ENCODE measurements at places on chromosomes 3 and 15. TPM values are rescaled to one million over a fixed set of nuclear protein-coding genes. Genes with fewer than 3 reads are reported as not detected.

- DNase-seq: no peak
These were observed 44.5 kb upstream of the PDZRN3 start for GRCh38 chr3:73669260-73669659.

DNA sequence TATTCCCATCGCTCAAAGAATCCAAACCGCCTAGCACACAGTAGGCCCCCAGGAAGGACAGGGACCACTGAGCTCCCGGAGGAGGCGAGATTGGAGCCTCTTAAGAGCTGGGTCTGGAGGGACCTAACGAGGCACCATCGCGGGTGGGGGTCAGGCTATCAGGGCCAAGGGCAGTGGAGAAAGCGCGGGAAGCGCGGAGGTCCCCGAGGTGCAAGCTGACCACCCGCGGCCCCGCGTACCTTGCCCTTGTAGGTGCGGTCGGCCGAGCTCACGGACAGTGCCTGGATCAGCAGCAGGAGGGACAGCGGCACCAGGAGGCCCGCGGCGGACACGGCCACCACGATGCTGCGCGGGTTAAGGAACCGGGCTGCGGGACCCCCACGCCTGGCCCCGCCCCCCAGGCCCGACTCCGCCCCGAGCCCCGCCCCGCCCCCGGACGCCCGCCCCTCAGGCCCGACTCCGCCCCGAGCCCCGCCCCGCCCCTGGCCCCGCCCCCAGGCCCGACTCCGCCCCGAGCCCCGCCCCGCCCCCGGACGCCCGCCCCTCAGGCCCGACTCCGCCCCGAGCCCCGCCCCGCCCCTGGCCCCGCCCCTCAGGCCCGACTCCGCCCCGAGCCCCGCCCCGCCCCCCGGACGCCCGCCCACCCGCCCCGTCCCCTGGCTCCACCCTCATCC, 3.9 kb downstream of the ZDHHC19 start:
- DNase-seq: peak; percentile 74

- DNase-seq: no peak
These were observed 224.9 kb upstream of the ZNF717 start for GRCh38 chr3:76010252-76010651.

DNA sequence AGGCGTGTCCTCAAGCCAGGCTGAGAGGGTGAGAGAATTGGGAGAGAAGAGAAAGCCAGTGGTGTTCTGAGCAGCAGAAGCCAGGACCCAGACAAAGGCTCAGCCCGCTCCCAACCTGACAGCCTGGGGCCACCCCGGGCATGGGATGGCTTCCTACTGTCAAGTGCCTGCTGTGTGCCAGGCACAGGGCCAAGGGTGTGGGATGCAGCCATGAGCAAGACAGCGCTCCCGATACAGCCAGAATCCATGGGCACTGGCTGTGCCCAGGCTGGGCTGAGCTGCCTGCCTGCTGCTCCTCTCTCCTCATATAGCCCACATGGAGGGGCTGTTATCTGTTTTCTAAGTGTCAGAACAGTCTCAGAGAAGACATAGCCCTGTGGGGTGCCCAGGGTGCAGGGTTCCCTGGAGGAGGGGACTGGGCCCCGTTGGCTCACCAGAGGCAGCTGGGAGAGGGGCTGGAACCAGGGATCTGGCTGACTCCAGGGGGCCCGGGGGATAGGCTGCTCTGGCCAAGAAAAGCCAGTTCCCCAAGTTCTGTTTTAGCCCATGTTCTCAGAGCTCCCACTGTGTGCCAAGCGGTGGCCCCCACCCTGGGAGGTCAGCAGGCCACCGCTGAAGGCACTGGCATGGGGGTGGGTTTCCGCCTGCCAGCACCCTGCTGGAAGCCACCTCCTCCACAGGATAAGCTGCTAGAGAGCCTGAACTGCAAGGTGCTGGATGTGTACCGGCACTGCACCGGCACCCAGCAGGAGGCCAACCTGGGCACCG, 39.0 kb downstream of the CFAP100 start:
- DNase-seq: no peak

- no peak for DNase-seq
These were observed 18.9 kb downstream of the CCPG1 start for GRCh38 chr15:55389264-55389607.

- DNase-seq: no peak
These were observed 870 bp upstream of the TSEN2 start for GRCh38 chr3:12483410-12483809.

DNA sequence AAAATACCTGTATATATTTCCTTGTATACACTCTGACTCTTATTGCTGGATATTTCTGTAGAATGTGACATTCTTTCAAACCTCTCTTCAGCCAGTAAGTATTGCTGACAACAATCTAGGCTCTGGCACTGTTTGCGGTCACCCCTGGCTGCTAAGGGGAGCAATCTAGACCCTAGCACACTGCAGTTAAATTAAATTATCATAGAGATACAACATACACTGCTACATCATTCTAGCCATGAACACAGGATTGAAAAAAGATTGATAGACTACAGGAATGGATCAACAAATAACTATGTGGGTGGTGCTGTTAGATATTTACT, 108.7 kb upstream of the MEIS2 start:
- no peak for DNase-seq

DNA sequence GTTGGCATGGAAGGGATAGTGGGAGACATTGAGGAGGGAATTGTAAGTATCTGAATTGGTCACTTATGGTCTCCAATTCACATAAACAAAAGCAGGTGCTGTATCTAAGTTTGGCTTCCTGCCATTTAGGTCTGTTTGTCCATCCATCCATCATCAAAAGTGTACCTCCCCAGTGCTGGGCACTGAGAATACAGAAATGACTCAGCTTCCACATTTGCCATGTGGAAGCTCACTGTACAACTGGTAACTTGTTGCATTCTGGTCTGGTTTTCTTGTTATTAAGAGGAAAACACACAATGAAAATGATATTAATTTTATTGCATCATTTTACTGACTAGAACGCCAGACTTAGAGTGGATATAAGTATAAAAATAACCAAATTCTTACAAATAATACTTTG, 30.9 kb upstream of the MUC13 start:
- no peak for DNase-seq

Gene C3orf52
- 16.4 TPM for total RNA-seq

- no peak for DNase-seq
These were observed 84.3 kb downstream of the ATP1B3 start for GRCh38 chr3:141960731-141961130.

Gene GOLGA6B
- not detected for total RNA-seq

- DNase-seq: no peak
These were observed 180.6 kb downstream of the IL5RA start for GRCh38 chr3:2929574-2929973.

Gene AADACL2
- 0.21 TPM for total RNA-seq

Gene FMN1
- 38.8 TPM for total RNA-seq

- DNase-seq: no peak
These were observed 11.9 kb upstream of the CD200R1L start for GRCh38 chr3:112858410-112859069.

DNA sequence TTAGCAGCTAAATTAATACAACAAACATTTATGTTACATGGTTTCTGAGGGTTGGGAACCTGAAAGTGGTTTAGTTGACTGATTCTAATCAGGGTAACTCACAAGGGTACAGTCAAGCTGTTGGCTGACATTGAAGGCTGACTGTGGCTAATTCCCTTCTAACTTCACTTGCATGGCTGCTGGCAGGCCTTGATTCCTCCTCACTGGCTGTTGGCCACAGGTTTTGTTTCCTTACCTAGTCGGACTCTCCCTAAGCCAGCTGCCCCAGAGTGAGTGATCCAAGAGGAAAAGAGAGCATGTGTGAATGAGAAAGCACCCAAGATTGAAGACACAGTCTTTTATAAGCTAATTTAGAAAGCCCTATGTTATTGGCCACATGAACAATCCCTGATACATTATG, 700.1 kb downstream of the ROBO1 start:
- no peak for DNase-seq

Gene CCR8
- total RNA-seq: not detected

GRCh38 chr3:45332901-45333407, 55.4 kb upstream of the LARS2 start:
- no peak for DNase-seq

Gene MME
- total RNA-seq: 85.4 TPM

Gene SLC24A5
- not detected for total RNA-seq

Gene CYP8B1
- total RNA-seq: not detected

Gene EOMES
- 1.9 TPM for total RNA-seq

Gene ZNF717
- 12.3 TPM for total RNA-seq

Gene GP9
- total RNA-seq: 2.6 TPM

Gene VEPH1
- total RNA-seq: 116 TPM

Gene CLRN1
- total RNA-seq: not detected

DNA sequence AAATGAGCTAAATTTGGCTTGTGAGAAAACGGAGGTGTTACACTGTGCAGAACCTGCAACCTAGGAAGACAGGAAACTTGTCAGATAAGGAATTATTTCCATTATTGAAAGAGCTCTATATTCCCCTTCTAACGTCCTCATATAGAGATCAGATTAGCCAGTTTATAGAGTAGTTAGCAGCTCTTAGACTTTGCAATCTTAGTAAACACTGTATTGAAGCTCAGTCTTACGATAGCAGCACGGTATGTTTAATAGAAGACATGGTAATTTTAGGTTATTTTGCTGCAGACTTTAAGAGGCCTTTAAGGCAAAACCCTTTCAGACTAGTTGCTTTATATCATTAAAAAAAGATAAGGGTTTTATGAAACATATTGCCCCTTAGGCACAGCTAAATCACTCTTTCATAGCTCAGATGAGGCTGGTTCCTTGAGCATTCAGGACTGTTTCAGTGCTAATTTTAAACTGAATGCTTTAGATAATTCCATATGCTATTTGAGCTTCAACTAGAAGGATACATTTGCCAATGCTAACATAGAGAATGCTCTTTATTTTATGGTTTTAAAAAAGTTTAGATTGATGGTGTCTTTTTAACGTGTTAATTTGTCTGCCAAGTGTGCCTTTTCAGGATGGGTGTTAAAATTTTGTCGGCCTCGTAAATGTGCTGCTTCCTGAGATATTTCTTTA, 234.3 kb downstream of the PYDC2 start:
- DNase-seq: no peak

Gene PPP1R14D
- 0.53 TPM for total RNA-seq

GRCh38 chr3:146280864-146281263, 30.0 kb upstream of the PLSCR4 start:
- no peak for DNase-seq

Gene GCSAM
- 1.5 TPM for total RNA-seq

GRCh38 chr15:42849836-42850235, 70.7 kb downstream of the TTBK2 start:
- no peak for DNase-seq

Gene SLC2A2
- not detected for total RNA-seq

- no peak for DNase-seq
These were observed 19.0 kb downstream of the MYO5A start for GRCh38 chr15:52509500-52510245.

Gene MED12L
- total RNA-seq: 0.44 TPM

DNA sequence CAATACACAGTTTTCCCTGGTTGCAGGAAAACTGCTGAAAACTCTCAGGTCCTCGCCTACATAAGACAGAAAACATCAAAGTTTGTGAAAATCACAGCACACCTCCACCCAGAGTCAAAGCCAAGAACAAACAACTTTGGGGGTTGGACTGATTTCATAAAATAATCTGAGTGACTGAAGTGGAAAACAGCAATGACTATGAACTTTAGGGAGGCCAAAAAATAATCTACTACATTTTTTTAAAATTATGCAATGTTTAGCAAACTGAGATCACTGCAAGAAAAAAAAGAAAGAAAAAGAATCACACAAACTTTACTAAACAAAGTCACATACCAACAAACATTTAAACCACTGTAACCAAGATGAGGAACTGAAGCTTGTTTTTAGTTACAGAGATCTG, 15.9 kb upstream of the FOXP1 start:
- no peak for DNase-seq

DNA sequence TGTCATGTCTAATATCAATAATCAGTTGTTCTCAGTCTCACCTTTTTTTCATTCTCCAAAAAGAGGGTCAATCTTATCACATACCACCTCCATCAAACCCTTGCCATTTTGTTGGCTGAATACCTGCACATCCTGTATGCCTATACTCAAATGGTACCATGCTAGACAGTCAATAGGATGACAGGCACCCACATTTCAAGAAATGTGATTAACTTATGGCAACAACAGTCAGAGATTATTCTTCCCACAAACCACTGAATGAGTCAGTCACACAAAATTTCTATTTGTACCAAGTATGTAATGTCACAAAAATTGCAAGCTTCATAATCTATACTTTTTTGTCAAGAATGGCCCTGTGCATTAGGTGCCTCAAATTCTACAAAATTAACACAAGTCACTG, 5.1 kb upstream of the SLC27A2 start:
- DNase-seq: no peak

Gene C3orf38
- 25.0 TPM for total RNA-seq

DNA sequence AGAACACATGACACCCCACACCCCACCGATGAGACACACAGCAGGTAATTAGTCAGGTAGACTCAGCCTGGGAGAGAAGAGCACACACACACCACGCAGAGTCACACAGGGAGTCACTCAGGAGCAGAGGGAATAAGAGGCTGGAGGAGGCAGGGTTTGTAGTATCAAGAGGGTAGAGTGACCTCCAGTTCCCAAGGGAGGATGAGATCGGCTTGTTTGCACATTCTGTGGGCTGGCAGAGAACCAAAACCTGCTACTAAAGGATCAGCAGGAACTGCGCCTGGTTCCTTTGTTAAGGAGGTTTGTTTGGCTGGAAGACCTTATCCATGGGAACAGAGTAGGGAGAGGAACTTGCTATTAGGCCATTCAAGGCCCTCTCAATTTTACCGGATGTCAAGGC, 281.4 kb upstream of the SLCO3A1 start:
- DNase-seq: no peak

- DNase-seq: no peak
These were observed 452.1 kb downstream of the RAP2B start for GRCh38 chr3:153614140-153614539.

DNA sequence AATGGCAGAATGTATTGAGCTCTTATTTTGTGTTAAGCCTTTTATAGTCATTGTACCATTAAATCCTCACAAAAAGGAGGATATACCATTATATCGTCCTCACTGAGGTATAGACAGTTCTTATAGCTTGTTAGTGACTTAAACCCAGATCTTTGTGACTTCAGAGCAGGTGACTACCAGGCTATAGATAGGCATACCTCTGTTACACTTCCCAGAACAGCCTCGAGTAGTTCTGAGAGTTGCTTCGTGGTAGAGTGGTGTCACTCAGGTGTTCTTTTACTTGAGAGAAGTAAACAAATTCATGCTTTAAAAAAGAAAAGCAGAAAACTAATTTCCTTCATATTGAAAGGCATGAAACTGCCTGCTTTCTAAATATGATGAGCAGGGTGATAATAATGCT, 59.9 kb downstream of the SEC22A start:
- no peak for DNase-seq

DNA sequence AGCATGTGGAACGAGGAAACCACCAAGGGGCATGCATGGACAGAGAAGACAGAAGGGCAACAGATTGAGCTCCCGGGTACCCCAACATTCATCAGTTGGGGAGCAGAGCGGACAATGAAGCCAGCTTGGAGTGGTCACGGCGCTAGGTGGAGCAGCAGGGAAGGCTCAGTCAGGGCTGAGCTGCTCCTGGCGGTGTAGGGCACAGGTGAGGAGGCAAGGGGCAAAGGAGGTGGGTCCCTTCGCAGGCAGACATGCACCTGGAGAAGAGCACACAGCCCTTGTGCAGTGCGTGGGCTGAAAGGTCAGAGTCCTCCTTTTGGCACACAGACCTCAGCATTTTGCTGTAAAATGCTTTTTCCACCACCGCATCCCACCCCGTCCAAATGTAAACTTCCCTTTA, 90.0 kb upstream of the SLC6A6 start:
- DNase-seq: no peak

Data from lower lobe of right lung (tissue), 2 donors.